Endodermal cell (in vitro differentiated cells): ENCODE measurements at places on chromosomes 5 and 9. TPM values are rescaled to one million over a fixed set of nuclear protein-coding genes. Genes with fewer than 3 reads are reported as not detected.

SLC46A2 gene
- total RNA-seq: not detected in 3 replicates

GRCh38 chr9:125438506-125439433, 177.1 kb downstream of the GAPVD1 start:
- no peak overlapping the region for H3K27ac ChIP-seq
- no peaks in the 10 kb centered on the region for H3K27me3 ChIP-seq
- H3K4me3 ChIP-seq: no peak overlapping the region
- DNase-seq: no peak
- H3K4me1 ChIP-seq: no peaks in the 10 kb centered on the region

GRCh38 chr5:78595458-78595921, 53.1 kb downstream of the LHFPL2 start:
- no peak overlapping the region for H3K27ac ChIP-seq
- no peak for DNase-seq
- no peaks in the 10 kb centered on the region for H3K27me3 ChIP-seq
- peaks cover 82% of the 10 kb centered on the region for H3K36me3 ChIP-seq

DNA sequence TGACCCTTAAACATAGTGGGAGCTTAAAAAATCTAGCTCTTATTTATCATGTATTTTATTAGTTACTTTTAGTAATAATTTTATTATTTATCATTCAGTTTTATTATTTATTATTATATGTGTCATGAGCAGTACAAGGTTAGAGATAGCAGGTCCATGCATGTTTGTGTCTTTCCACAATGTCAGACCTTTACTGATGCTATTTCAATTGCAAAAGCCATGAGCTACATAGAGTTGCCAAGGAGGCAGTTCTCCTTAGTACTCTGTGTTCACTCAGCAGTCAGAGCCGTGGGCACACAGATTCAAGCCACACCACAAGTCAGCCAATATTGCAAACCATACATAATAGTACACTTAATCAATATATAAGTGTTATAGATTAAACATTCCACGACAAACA, 157.9 kb upstream of the NTRK2 start:
- no peak overlapping the region for H3K4me3 ChIP-seq
- DNase-seq: no peak
- no peaks in the 10 kb centered on the region for H3K36me3 ChIP-seq
- no peak overlapping the region for H3K27ac ChIP-seq
- H3K4me1 ChIP-seq: no peaks in the 10 kb centered on the region

DOLPP1 gene
- total RNA-seq: 30.4 and 32.7 TPM in 2 replicates

- no peak for DNase-seq
- H3K27me3 ChIP-seq: no peaks in the 10 kb centered on the region
- H3K4me1 ChIP-seq: peaks cover 3% of the 10 kb centered on the region
- peaks cover 69% of the 10 kb centered on the region for H3K36me3 ChIP-seq
- peak overlapping the region; percentile 53 for H3K27ac ChIP-seq
These were observed 399 bp downstream of the NDUFA2 start for GRCh38 chr5:140647042-140647419.

HAVCR1 gene
- 0.32 and 0.59 TPM in 2 replicates for total RNA-seq
